ENCODE measurements at places on chromosomes 7 and 10.

- no peak for DNase-seq
Observed at GRCh38 chr10:131480066-131480465, 168.5 kb upstream of the TCERG1L start.

GRCh38 chr10:31136930-31137885 lies 105.5 kb upstream of the ZNF438 start:
- no peak for DNase-seq

- no peak for DNase-seq
Observed at GRCh38 chr10:48552946-48553564, 51.8 kb downstream of the ARHGAP22 start.

- DNase-seq: no peak
Observed at GRCh38 chr10:34653530-34653929, 161.6 kb downstream of the PARD3 start.

DNA sequence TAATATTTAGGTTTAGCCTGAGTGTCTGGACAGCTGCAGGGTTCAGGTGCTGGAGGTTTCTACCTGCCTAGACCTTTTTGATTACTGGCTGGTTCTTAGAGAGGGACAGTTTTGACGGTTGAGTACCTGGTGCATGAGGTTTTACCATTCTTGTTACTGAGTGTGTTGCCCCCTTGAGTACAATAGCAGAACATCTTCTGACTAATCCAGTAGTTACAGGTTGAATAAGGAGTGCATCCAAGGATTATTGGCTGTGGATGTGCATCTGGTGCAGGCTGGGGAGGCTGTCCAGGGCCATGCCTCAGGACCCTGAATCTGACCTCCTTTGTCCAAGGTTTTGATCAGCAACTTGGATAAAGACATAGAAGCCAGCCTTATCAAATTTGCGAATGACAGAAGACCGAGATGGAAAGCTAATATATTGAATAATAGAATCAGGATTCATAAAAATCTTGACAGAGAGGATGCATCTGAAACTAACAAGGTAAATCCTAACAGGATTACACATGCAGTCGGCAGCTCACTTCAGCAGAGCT lies 23.1 kb downstream of the PLPP4 start:
- DNase-seq: no peak

- DNase-seq: no peak
Observed at GRCh38 chr10:59133841-59134593, 42.4 kb upstream of the PHYHIPL start.

GRCh38 chr7:14073543-14073942 lies 84.1 kb upstream of the ETV1 start:
- no peak for DNase-seq

- DNase-seq: no peak
Observed at GRCh38 chr10:64365663-64366062, 844.5 kb downstream of the REEP3 start.

DNA sequence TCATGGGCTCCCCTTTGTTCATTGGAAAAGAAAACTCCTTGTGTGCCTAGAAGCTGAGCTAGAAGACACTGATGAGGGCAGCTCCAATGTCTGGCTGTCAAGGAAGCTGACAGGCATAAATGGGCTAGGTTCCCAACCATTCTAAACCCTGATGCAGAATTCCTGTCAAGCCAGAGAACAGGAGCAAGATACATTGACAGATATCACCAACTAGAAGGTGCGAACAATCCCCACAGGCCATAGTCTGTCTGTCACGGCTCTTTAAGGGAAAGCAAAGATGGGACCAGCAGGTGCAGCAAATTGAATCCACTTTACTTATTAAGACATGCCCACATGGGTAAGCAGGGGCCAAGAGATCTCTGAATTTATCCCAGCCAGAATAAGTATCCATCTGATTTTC lies 617.9 kb upstream of the POT1 start:
- DNase-seq: no peak

DNA sequence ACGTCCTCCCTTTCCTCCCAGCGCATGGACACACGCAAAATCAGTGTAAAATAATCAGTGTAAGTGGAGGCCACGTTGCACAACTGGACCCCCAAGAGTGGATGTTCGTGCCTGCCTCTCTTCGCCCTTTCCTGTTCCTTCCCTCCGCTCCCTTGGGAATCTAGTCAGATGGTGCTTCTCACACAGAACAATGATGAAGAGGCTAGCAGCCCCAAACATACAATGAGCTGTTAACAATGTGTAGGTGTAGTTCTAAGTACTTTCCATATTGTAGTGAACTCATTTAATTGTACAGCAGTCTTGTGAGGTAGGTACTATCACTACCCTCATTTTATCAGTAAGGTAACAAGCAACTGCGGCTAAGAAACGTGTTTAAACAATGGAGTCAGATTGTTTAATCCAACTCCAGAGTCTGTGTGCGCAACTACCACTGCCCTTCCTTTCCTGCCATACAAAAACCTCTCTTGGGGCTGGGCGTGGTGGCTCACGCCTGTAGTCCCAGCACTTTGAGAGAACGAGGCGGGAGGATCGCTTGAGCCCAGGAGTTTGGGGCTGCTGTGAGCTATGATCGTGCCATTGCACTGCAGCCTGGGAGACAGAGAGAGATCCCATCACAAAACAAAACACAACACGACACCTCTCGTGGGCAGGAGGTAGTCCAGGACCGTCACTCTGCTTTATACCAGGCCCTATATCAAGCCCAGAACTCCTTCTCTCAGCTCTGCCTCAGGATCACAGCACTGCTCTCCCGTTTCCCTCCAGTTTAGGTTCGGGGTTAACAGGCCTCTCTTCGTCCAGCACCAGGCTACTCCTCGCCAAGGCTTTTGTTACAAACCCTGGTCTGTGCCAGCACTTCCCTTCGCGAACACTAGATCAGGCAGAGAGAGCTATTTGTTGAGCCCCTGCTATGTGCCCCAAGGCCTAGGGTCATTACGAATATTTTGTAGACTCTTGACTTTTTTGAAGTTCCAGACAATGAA lies 1.1 kb downstream of the FKBP9 start:
- DNase-seq: peak; percentile 77

- no peak for DNase-seq
Observed at GRCh38 chr10:78186572-78186971, 152.9 kb downstream of the RPS24 start.

- no peak for DNase-seq
Observed at GRCh38 chr10:68402276-68402675, 4.8 kb downstream of the RUFY2 start.

- DNase-seq: peak; percentile 29
Observed at GRCh38 chr10:129030603-129030895, 436.5 kb upstream of the MGMT start.

DNA sequence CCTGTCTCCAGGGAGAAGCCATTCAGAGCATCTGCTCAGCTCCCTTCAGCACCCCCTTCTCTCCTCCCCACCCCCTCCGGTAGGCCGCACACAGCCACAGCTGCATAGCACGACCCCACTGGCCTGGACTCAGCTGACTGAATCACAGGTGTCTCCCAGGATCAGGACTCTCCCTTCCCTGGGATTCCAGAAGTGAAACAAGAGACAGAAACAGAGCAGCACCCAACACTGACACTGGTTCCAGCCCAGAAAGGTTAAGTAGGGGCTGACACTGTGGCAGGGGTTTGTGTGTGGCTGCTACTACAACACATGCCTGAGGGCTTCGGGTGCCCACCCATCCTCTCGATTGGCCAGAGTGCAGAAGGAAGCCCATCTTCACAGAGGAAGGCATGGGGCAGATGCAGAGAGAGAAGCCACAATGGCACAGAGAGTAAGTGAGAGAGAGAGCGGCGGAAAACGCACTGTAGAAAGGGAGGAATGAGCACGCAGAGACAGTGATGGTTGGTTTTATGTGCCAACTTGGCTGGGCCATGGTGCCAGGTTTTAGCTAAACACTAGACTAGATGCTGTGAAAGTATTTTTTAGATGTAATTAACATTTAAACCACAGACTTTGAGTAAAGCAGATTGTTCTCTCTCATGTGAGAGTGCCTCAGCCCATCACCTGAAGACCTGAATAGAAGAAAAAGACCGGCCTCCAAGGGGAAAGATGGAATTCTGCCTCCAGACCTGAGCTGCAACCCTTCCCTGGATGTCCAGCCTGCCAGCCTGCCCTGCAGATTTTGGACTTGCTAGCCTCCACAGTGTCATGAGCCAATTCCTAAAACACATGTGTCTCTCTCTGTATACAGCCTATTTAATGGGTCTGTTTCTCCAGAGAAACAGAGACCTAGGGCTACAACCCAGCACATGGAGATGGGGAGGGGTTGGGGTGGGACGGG lies 107.5 kb downstream of the GRB10 start:
- DNase-seq: no peak

DNA sequence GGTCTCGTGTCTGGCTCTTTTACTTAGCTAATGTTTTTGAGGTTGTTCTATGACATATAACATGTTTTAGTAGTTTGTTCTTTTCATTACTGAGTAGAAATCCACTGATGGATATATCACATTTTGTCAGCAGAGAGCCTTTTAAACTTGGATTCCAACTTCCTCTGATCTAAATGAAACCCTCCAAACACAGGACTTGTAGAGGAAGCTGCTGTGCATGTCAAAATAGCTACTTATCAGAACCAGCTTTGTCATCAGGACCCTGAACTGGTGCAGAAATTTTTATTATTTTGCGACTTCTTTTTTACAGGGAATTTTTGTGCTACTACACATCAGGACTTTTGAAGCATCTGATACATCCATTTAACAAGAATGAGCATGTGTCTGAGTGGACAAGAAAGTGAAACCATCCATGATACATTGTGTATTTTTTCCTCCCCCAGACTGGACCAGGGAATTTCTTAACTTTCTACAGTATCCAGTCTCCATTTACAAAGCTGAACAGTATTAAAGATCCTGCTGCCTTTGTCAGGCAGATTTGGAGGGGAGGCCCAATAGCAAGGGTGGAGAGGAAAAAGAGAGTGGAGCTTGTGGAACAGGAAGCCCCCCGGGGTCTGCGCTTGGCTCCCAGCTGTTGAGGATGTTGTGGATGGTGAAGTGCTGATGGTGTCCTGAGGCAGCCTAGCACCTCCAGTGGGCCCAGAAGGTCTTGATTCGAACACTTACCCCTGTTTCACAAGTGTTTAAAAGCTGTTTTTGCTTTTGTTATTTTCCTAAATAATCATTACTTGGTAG lies 29.3 kb upstream of the MTPAP start:
- no peak for DNase-seq

- no peak for DNase-seq
Observed at GRCh38 chr10:11224792-11225416, 207.2 kb downstream of the CELF2 start.

DNA sequence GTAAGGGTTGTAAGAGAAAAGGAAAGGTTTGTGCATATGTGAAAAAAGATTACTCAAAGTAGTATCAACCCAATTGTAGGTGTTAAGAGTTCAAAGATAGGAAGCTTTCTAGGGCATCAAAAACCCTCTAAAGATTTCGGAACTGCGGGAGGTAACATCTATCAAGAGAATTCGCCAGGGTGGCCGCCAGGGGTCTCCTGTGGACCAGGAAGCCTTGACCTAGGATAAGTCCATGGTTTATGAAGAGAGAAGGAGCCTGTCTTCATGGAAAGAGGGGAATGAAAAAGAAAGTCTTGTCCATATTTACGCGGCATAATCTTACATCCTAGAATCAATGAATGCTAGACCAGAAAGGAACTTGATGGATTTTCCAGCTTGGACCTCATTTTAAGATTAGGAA lies 140.7 kb upstream of the CALCR start:
- DNase-seq: peak; percentile 49

DNA sequence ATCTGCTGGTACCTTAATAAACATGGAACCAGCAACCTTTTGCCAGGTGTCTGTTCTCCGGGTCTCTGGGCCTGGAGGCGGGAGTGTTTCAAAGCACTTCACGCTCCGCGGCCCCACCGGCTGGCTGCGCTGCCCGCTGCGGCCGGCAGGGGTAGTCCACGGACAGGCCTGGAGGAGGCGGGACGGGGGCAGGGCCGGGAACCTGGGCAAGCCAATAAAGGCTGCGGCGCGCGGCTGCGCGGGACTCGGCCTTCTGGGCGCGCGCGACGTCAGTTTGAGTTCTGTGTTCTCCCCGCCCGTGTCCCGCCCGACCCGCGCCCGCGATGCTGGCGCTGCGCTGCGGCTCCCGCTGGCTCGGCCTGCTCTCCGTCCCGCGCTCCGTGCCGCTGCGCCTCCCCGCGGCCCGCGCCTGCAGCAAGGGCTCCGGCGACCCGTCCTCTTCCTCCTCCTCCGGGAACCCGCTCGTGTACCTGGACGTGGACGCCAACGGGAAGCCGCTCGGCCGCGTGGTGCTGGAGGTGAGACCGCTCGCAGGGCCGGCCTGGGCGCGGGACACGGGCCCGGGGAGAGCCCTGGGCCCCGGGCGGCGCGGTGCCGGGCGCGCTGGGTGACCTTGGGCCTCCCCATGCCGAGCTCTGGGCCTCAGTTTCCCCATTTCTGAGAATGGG lies at the start of gene PPIF:
TSS of gene PPIF (plus strand) at position 244 of the 668 bp plus-strand sequence. CDS start at position 324, 80 bp downstream.
- DNase-seq: peak; percentile 67

DNA sequence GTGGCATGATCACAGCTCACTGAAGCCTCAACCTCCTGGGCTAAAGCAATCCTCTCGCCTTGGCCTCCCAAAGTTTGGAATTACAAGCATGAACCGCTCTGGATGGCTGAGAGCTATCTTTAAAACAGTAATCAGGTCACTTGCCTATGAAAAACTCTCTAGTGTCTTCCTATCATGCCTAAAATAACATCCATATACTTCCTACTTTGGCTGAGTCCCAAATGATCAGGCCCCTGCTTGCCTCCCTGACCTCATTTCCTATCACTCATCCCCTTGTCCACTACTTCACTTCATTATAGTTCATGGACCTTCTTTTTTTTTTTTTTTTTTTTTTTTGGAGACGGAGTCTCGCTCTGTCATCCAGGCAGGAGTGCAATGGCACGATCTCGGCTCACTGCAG lies 28.0 kb downstream of the SEPTIN7 start:
- DNase-seq: no peak

DNA sequence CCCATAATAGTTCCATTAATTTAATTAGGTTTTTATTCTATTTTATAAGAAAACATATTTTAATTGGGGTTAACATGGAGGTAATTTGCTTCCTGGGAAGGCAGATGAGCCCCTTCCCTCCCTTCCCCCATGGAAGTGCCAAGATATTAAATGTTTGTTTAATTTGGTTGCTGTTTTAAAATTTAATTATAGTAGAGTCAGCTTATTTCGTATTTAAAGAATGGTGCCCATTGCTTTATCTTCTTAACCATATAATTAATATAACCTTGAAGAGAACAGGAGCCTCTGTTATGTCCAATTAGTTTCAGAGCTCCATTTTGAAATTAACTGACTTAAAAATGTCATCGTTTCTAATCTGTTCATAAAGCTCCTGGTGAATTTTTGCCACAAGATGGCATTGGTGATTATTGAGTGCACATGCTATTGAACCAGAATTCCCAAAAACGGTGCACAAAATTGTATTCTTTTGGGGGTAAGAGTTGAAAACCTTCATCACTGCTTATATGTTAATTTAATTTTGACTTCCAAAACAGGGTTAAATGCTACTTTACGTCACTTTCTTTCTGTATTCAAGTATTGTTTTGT lies 26.0 kb downstream of the KLHDC10 start:
- DNase-seq: no peak

DNA sequence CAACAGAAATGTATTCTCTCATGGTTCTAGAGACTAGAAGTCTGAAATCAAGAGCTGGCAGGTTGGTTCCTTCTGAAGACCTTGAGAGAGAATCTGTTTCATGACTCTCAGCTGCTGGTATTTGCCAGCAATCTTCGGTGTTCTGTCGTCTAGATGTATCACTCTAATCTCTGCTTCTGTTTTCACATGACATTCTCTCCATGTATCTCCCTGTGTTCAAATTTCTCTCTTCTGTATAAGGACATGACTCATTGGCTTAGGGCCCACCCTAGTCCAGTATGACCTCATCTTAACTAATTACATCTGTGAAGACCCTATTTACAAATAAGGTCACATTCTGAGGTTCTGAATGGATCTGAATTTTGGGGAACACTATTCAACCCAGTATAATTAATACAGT lies 82.3 kb downstream of the ANKRD7 start:
- no peak for DNase-seq

GRCh38 chr10:96497391-96497790 lies 16.3 kb downstream of the TLL2 start:
- no peak for DNase-seq
